ENCODE measurements at places on chromosomes 11 and 22.

GRCh38 chr11:35343033-35343598 is 76.2 kb downstream of the SLC1A2 start:
- DNase-seq, result no peak

DNA sequence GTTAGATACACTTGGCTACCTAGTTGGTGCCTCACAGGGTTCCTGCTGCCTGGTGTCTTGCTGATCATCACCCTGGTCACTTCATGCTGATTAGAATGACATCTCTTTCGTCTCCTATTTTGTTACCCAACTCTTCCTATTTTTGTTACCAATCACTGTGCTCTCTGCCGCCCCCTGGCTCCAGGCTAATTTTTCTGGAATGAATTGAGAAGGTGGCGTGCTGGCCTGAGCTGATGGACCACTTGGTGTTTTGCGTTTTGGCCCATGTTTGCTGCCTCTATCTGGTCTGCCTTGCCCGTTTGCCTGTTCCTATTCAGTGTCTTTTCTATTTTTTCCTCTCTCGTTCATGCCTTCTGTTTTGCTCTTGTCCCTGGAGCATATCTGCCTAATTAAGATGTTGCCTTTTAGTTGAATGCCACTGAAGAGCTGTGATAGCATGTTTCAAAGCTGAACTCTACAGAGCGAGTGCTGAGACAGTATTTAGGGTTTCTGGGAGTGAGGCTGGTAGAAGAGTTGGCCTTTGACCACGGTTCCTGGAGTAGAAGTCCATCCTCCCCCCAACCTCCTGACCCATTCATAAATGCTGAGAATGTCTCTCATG is 5.9 kb upstream of the ATF4 start:
- no peak for DNase-seq

DNA sequence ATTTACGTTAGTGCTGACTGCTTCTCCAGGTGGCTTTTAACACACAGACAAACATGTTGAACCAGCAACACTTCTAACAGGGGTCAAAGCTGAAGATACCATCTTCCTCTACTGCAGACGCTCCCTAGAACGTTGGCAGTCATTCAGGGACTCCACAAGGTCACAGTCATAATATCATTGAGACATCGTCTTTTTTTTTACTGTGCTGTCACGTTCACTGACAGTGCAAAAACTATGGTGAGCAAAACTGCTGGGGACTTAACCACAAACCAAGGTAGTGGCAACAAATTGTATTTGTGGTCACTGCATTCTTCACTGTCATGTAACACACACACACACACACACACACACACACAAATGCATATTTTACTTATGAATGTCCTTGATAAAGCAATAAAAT is 244.9 kb downstream of the CASP12 start:
- DNase-seq, result no peak

- DNase-seq, result no peak
These were observed 2.5 kb downstream of the FGF3 start for GRCh38 chr11:69816671-69817070.

GRCh38 chr22:37310815-37311595 is 28.7 kb downstream of the CYTH4 start:
- DNase-seq, result peak; percentile 36

DNA sequence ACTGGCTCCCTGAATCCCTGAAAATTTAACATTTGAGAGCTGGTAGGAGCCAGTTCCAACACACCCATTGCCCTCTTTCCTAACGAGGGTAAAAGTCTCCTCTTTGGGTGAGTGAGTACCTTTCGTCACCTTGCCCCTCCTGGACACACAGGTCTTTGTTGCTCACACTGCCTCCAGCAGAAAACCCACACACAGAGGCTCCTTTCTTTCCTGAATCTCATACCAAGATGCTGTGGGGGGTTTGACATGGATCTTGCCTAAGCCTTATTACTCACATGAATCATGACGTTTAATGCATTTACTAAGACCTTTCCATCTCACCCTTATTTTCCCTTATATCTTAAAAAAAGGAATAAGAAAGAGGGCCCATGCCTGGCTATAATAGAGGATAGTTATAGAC is 53.0 kb downstream of the PARVA start:
- DNase-seq, result no peak

- no peak for DNase-seq
These were observed 12.8 kb downstream of the AQP11 start for GRCh38 chr11:77602381-77603088.

DNA sequence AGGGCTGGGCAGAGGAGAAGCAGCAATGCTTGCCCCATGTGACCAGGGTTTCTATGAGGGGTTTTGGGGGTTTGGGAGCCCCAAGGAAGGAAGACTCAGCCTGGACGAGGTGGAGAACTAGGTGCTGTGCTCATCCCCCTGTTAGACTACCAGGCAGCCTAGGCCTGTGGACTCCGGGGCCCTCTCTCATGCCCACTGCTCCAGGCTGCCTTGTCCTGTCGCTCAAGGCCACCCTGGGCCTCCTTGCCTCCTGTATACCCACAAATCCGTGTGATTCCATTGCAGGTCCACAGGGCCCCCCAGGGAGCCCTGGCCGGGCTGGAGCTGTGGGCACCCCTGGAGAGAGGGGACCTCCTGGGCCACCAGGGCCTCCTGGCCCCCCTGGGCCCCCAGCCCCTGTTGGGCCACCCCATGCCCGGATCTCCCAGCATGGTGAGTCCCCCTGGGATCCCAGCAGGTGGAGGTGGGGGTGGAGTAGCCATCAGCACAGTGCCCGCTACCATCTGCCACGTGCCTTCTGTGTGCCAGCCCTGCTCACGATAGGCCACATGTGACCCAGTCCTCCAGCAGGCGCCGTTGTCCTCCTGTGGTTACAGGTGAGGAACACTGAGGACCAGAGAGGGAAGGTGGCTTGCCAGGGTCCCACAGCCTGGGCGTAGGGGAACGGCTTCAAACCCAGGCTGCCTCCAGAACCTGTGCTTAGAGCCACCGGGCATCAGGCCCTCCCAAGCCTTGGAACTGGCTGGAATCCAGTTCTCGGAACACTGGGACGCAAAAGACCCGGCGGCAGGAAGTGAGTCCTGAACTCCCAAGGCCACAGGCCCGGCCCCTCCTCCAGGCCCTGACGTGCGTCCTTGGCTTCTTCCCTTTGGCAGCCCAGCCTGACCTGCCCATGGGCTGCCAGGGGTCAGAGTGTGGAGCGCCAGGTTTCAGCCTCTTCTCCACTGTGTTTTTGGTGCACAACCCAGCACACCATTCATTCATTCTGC is 26.6 kb downstream of the EMID1 start:
- no peak for DNase-seq

- DNase-seq, result no peak
These were observed 44.1 kb upstream of the GLYATL2 start for GRCh38 chr11:58888579-58888978.

DNA sequence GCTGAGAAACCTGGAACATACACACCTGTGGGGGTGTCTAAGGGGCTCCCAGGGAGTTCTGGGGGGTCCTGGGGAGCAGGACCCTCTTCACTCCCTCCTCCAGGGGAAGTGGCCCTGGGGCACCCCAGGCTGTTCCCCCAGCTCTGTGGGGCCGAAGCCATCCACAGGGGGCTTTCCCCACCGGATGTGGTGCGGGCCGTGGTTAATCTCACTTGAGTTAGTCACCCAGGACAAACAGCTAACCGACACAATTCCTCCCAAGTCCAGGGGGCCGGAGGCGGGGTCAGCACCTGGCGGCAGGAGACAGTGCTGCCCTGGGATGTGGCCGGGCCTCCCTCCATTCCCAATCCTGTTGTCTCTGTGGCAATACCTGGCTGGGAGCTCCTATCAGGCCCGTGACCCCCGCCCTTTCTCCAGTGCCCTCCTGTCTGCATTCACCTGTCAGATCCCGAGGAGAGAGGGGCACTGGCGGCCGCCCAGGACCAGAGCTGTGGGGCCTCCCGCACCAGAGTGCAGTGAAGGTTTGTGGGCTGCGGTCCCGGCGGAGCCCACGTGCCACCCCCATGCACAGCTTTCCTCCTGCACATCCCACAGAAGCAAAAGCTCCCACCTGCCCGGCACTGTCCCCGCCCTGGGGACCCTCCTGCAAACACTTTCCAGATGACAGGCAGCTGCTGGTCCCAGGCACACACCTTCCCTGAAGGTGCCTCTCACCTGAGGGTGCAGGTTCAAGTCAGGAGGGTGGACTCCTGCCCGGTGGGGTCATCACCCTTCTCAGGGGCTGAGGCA is 5.2 kb upstream of the MUC5AC start:
- no peak for DNase-seq

DNA sequence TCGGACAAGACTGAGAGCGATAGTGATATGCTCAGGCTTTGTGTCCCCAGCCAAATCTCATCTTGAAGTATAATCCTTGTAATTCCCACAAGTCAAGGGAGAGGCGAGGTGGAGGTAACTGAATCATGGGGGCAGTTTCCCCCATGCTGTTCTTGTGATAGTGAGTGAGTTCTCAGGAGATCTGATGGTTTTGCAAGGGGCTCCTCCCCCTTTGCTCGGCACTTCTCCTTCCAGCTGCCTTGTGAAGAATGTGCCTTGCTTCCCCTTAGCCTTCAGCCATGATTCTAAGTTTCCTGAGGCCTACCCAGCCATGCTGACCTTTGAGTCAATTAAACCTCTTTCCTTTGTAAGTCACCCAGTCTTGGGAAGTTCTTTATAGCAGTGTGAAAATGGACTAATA is 7.5 kb upstream of the FOLR2 start:
- no peak for DNase-seq

DNA sequence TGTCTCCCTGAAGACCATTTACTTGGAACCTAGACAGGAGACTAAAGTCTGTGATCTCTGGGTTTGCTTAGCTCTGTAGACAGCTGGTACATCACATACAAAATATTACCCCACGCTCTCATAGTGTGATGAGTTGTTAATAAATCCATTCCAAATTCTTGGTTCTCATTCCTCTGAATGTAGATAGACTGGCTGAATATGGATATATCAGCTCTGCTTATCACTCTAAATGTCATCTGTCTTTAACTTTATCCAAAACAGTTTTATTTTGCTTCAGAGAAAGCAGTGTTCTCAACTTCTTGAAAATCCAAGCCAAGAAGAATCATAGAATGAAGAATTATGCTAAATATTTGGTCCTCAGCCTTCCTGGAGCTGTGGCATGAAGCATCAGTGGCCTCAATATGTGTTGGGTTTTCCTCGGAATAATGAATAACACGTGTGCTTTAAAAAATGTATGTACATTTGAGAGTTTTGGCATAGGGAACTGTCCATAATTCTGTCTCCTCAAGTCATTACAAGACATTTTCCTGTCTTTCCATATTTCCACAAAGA is 10.5 kb upstream of the LDLRAD3 start:
- DNase-seq, result no peak

- no peak for DNase-seq
These were observed 27.3 kb upstream of the ELF5 start for GRCh38 chr11:34540870-34541269.

DNA sequence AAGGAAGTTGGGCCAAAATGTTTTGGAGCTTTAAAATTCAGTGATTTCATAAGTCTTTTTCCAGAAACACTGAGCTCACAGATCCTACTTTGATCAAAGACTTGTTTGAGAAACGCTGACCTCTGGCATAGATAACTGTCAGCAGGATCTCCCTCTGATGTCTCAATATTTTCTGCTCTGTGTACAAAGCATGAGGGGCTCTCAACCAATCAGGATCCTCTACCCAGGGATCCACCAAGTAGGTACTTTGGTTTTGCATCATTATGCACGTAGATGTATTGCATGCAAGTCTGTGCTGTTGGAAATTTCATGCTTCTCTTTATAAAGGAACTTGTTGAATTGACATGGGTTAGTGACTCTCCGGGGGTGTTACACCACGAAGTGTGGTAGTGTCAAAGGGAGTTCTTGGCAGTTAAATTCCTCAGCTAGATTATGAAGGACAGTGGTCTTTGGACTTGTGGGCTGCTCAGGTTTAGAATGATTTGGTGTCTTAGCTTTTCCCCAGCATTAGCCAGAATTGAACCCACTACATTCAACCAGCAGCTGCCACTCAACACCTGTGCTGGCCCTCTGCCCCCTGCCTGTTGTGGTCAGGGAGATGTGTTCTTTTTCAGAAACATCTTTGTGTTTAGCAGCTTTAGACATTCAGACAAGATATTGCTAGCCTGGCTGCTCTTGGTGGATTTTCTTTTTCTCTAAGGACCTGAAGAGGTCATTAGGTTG is 1.7 kb upstream of the DIXDC1 start:
- no peak for DNase-seq

GRCh38 chr11:57588046-57588710 is 9.3 kb upstream of the SERPING1 start:
- DNase-seq, result no peak

DNA sequence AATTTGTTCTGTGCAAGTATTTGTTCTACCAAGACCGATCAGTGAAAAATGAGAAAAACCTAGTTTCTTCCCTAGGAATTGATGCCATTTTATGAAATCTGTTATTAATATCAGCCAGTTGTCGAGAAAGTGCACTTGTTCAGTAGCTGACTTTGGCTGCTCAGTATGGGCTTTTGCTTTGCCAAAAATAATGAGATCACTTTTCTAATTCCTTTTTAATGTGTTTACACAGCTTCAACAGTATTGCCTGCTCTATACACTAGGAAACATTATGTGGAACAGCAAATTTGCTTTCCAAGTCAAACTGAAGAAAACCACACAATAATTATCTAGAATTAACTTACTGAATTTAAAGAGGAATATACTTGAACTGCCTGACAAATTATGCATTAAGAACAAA is 34.4 kb downstream of the SCUBE2 start:
- DNase-seq, result no peak

DNA sequence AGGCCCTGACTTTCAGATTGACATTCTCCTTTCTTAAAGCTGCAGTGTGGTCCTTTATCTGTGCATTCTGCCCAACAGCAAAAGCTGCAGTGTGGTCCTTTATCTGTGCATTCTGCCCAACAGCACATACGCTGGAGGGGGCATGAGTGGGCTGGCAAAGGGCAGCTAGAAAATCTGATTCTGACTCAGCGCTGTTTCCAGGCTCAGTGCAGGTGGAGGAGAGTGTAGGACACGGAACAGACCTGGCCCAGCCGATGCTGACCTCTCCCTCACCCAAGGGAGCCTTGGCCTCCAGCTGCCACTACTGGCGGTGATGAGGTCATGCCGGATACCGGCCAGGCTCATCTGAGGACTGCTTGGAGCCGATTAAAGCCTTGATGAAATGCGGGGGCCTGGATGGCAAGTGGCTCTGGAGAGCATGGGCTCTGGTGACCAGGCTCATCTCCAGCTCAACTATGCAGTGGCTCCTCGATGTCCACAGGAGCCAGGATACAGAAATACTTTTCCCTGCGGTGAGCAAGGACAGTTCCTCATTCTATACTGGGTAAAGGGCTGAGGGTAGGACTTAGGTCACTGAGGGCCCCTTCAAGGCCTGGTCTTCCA is 84.6 kb downstream of the CLPB start:
- DNase-seq, result no peak

- DNase-seq, result no peak
These were observed 98.5 kb downstream of the RASSF10 start for GRCh38 chr11:13107544-13108044.

Measured in gastrocnemius medialis (tissue), 4 donors.